ENCODE measurements at places on chromosomes 16 and 17.
A peak's percentile ranks its signal among the peaks of the same experiment; 100 is the strongest.

DNA sequence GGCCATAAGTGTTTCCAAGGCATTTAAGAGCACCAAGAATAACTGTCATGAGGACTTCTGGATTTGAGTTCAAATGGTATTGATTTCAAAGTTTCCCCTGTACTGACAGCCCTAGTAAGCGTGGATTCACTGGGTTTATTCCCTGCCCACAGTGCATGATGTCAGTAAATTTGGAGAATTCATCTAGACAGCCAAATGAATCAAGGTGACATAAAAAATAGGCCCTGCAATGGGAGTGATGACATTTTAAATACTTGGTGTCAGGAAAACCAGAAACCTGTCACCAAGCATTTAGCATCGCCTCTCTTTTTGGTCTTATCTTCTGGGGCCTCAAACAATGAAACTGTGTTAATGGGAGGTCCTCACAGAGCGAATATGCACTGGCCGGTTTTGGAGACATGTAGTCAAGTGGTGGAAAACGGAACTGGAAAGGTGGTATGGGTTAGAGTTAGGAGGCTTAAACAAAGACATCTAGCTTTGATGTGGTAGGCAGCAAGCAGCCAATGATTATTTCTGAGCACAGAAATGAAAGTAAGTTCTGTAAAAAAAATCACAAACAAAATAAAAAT, 29.1 kb downstream of the COG4 start:
- DNase-seq: no peak

- DNase-seq: peak; percentile 89
Measured at GRCh38 chr16:19696328-19696727, 21.7 kb downstream of the KNOP1 start.

GRCh38 chr16:70647441-70648359, 1.3 kb downstream of the IL34 start:
- DNase-seq: no peak

DNA sequence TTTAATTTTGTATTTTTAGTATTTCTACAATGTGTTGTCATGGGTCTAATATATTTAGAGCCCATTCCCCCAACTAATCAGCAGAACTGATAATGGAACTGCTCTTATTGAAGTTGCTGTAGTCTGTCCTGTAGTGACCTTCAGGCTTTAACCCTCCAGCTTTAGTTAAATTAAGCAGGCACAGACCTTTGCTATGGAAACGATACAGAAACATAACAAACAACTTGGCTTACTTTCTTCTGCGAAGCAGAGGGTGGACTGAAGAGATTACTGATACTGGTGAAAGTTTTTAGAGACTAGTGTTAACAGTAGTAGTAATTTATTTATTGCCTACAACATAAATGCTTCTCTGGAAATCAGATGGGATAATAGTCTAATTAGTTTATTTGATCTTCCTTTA, 61.4 kb downstream of the NFATC3 start:
- DNase-seq: no peak

- DNase-seq: no peak
Measured at GRCh38 chr17:17129466-17129865, 76.7 kb downstream of the PLD6 start.

GRCh38 chr17:3972931-3973330, 8.7 kb upstream of the ATP2A3 start:
- no peak for DNase-seq

DNA sequence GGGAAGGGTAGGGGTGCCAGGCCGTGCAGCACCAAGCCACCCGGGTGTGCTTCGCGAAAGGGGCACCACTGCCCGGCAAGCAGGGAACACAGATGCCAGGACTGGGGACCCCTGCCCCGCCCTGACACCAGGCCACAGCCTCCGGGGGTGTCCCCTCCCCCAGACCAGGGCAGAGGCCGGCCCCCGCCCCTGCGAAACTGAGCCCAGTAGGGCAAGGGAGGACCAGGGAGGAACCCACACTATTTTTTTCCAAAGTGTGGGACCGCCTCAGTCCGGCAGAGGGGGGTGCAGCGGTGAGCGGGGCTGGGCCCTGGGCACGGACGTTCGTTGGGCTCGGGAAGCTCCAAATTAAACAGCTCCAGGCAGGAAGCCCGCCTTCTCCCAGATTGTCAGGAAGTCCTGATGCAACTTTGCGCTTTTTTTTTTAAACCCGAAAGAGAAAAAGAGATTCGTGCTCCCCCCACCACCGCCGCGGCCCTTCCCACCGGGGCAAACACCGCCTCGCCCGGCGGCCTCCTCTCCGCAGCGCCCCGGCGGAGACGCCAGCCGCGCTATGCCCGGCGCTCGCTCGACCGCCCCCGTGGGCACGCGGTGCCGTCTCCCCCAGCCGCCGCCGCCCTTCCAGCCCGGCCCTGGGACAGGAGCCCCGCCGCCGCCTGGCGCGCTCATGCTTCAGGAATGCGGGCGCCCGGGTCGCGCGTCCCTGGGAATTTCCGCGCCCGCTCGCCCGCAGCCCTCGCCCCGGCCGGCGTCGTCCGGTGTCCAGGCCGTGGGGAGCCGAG, 755 bp downstream of the PIEZO1 start:
- peak; percentile 79 for DNase-seq

DNA sequence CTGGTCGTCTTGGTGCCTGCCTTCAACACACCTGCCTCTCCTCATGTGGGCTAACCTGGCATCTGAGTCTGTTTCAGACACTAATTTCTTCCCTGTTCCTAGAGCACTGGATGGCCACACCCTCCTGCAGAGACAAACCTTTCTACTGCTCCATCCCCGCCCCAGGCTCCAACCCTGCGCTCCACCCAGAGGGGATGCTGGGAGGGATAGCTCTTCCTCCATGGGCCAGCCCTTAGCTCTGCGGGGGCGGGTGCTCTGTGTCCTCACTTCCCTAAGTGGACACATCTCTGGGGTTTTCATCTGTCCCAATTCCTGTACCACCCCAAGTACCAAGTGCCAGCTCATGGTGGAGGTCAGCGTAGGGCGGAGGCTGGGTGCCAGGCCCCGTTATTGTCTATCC, 11.0 kb upstream of the CRISPLD2 start:
- DNase-seq: no peak

DNA sequence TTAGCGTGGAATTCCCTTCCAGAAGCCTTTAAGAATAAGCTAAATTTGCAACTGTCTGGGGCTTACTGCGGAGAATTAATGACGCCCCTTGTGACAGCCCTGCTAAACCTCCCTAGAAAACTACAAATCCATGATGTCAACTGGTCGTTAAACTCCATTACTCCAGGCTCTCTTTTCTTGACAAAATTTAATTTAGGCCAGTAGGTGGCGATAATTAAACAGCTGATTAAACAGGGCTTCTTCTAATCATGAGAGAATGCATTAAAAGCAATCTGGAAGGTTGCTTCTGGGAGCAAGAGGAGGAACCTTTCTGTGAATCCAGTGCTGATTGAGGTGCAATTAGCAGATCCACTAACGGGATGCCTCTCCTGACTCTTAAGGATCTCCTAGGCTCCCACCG, 8.1 kb upstream of the NLRP1 start:
- no peak for DNase-seq

- no peak for DNase-seq
Measured at GRCh38 chr17:28472871-28473497, 460 bp upstream of the SLC13A2 start.

DNA sequence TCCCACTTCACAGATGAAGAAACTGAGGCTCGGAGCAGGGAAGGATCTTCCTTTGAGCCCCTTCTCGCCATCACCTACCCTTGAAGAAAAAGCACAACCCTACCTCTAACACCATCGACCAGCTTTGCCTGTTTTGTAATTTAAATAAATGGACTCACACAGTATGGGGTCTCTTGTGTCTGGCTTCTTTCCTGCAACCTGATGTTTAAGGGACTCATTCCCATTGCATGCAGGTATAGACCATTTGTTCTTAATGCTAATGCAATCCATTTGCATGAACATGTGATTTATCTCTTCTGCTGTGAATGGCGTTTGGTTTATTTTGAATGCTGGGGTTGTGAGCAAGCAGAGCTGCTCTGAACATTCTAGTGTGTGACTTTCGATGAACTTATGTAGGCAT, 150.8 kb upstream of the FOXF1 start:
- DNase-seq: no peak

DNA sequence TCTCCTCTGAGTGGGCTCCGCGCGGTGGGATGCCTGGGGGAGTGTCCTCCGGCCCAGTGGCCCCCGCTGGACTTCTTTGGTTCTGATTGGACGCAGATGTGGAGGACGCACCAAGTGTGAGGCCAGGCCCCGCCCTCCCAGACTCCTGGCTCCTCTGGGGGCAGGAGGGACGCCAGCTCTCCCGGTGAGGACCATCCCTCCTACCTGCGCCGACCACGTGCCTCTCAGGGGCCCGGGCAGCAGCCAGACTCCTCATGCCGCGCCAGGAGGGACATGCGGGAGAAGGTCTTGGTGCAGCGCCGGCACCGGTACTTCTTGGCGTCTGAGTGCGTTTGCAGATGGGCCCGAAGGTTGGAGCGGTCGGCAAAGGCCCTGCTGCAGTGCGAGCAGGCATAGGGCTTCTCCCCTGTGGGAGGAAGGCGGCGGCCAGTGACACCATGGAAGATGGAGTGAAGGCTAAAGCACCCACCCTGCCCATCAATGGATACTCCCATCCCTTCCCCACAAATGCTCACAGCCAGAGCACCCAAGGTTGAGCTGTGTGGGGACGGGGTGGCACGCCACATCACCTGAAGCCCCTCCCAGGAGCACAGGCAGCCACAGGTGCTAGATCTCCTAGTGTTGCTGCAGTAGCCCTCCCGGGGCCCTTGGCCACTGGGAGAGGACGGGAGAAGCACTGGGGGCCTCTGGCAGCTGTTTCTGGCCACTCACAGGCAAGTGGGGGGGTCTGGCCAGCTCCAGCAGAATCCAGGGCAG, 7.9 kb downstream of the SNAI3 start:
- DNase-seq: no peak

GRCh38 chr17:44187131-44187899, 543 bp downstream of the TMUB2 start:
- DNase-seq: no peak

DNA sequence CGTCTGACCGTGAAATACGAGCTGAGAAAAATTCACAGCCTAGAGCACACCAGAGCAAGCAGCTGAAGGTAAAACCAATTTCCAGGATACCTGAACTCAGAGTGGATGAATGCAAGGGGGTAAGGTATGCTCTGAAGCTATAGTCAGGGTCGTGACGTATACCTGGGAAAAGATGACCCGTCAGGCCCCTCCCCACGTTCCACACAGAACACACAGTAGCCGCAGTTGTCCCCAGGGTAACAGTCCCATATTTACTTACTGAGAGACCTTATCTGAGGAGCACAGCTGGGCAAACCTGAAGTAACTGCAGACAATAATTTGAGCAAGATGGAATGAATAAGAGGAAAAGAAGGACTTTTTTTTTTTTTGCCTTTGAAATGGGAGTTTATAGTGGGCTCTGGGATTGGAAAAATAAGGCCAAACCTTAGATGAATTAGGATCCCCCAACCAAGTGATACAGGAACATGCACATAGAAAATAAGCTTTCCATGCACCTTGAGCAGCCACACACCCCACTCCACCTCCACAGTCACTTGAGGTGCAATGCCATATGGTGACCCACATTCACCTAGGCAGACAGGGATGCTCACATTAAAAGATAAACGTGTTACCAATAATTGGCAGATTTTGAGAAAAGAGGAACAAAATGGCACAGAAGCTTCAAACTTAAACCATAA, 38.0 kb downstream of the ABCA6 start:
- no peak for DNase-seq

DNA sequence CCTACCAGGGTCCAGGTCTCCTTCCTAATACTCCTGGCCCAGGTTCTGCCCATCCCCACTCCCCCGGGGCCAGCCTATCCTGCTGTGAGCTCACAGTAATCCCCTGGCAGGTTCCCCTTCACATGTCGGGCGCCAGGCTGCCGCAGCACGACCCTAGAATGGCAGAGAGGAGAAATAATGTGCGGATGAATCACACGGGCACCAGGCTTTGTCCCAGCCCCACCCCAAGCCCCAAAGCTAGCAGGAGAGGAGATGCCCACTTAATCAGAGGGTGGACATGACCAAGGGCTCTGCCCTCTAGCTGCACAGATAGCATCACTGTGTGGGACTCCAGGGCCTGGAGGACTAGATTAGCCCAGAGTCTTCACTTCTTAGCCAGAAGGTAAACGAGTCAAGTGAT, 39.5 kb downstream of the ST3GAL2 start:
- DNase-seq: no peak

All from Peyer's patch (tissue), 4 donors.